GM23338 (cell line): ENCODE measurements at places on chromosomes 2 and 18.

DNA sequence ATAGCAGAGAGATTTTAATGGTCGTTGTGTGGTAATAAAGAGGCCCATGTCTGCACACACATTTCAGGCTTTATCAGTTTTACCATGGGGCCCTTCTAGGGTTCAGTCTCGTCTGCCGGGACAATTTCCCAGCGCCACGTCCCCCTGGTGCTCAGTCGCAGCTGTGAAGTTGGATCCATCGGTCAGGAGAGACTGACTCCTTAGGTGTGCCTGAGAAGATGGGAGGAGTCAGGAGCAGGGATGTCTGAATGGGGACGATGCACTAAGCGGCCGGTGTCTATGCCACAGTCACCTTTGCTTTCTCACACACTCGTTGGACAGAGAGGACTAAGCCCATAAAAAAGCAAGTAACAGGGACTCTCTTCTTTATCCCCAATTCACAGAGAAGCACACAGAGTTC is 71.4 kb downstream of the TWIST2 start:
- no peak for DNase-seq

DNA sequence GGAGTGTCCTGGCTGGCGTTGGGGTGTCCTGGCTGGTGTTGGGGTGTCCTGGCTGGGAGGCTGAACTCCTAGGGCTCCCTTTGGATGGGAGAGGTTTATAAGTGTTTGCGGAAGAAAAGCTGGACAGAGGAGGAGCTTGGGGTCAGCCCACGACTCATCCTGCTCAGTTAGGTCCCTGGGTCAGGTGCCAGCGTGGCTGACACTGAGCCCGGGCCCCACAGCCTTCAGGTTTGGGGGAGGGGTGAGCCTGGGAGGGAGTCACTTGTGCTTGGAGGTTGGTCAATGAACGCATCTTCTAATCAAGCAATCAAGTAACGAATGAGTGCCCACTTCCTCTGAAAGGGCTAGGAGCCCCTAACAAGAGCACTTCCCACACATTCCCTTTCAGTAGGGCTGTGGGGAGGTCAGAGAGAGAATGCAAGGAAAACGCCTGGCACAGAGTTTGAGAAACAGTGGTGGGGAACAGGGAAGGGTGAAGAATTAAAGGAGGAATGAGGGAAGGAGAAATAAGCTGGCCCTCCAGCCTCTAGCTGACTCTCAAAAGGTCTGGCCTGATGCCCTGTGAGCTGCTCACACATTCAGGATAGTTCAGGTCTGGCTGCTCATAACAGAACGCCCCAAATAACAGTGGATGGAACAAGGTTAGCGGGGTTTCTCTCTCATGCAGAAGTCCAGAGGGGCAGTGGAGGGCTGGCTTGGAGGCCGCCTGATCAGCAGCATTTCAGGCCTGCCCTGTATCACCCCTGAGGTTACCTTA is 670 bp downstream of the KCNIP3 start:
- no peak for DNase-seq

- DNase-seq: no peak
Observed at GRCh38 chr2:179268277-179268925, 3.8 kb upstream of the SESTD1 start.

GRCh38 chr2:73699437-73699836 is 37.7 kb downstream of the TPRKB start:
- DNase-seq: no peak

GRCh38 chr2:219405451-219405850 is 12.7 kb upstream of the DES start:
- peak; percentile 59 for DNase-seq

GRCh38 chr2:225598426-225598825 is 198.9 kb downstream of the NYAP2 start:
- DNase-seq: no peak

- DNase-seq: peak; percentile 55
Observed at GRCh38 chr2:98869272-98869641, 66.8 kb downstream of the CRACDL start.

- no peak for DNase-seq
Observed at GRCh38 chr2:182377467-182377866, 49.4 kb downstream of the PDE1A start.

DNA sequence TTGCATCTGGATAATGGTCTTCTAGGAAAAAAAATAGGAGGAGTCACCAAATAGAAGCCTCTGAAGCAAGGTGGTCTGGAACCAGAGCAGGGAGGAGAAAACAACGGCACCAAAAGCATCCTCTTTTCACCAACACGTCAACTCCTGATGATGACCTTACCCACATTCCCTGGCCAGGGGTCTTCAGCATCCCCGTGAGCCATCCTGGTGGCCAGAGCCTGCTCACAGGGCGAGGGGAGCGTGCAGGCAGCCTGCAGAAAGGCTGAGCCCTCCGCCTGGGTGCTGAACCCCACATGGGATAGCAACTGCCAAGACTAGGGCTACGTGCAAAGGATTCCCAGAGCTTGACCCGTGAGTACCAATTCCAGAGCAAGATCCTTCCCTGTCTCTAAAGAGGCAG is 191.0 kb downstream of the NDUFA10 start:
- DNase-seq: no peak

DNA sequence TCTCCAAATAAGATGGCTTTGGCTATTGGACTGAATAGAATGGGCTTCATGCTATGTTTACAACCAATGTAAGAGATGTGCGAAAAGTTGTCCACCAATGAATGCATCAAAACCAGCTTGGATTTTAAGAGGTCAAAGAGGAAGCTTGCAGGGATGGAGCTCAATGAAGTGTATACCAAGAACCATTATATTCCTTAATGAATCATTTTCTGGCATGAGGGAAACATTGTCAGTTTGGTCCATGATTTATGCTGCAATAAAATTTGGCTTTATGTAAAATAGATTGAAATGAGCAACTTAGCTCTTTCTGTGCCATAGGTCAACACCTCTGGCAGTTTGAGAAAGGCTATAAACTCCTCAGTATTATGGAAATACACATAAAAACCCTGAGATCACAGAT is 107.3 kb downstream of the SH3BP4 start:
- no peak for DNase-seq

DNA sequence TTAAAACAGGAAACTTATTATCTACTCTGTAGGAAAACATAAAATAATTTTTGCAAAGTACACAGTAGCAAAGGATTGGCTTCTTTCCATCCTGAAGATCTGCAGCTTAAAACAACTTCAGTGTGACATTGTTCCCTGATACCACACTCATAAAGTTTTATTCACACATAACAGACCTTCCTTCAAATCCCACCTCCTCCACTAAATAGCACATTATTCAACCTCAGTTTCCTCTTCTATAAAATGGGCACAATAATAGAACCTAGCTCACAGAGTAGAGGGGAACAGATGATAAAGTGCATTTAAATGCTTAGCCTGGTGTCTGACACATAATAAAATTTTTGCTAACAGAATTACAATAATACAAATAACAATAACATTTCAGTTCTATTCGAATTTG is 250.4 kb upstream of the RBBP8 start:
- DNase-seq: no peak

- DNase-seq: no peak
Observed at GRCh38 chr2:223147431-223147830, 95.4 kb downstream of the KCNE4 start.

DNA sequence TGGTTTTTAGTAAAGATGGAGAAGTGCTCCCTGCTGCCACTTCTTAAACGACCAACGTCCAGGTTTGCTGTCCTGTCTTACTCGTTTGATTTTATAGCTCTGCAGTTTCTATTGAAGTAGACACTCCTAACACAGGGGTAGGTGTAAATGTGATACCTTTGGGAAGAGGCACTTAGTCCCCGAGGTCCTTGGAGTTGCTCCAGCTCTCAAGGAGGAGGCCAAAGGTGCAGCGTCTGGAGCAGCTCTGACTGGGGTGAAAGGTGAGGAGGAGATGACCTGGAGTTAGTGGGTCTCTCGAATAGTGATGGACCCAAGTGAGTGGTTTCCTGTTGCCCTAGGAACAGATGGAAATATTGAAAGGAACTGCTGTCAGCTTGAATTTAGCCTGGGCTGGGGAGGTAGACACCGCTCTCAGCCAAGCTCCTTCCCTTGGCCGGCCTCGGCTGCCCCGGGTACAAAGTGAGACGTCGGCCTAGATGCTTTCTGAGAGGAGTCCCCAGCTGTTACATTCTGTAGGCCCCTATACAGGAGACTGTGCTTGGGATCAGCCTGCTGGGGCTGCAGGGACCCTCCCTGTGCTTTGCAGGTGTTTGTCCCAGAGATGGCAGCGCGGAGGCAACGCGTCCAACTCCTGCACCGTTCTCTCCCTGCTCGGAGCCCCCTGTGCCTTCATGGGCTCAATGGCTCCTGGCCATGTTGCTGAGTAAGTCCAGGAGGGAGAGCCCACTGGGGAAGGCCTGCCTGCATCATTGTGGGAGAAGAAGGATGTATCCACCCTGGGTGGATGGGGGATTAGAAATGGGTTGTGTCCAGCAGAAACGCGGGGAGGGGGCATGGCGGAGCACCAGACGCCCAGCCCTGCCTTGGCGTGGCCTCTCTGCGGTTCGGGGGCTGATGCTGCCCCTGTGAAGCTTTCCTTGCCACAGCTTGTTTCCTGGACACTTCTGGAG is 5.4 kb downstream of the KHK start:
- DNase-seq: no peak
